Heart left ventricle (tissue), 16 donors: ENCODE measurements at places on chromosomes 4 and X.

- DNase-seq, result no peak
Observed at GRCh38 chr4:74293558-74293957, 14.7 kb upstream of the EPGN start.

- no peak for DNase-seq
Observed at GRCh38 chrX:70398899-70399298, 24.2 kb upstream of the GDPD2 start.

DNA sequence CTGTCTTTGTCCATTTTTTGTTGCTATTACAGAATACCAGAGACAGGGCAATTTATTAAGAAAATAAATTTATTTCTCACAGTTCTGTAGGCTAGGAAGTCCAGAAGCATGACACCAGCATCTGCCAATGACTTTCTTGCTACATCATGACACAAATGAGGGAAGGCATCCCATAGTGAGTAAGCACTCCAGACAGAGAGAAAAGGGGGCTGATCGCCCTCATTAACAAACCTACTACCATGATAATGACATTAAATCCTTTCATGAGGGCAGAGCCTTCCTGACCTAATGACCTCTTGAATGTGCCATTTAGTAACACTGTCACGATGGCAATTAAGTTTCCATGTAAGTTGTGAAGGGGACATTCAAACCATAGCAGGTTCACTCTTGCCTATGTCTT is 20.1 kb downstream of the CCDC149 start:
- no peak for DNase-seq

DNA sequence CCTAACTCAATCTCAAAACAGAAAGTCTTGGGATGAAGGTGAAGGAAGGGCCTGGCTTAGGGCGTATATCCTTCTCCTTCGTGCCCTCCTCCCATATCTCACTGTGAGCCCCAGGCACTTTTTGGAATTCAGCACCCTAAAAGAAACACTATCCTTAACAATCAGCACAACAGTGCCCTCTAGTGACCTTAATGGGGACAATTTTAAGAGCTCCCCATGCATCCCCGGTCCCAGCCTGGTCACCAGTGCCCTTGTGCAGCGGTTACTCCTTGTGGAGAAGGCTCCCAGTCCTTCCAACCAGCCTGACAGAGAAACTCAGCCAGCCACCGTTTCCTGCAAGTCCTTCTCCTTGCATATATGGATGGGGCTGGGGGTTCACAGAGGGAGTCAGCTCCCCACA is 4.2 kb downstream of the PAK3 start:
- no peak for DNase-seq

DNA sequence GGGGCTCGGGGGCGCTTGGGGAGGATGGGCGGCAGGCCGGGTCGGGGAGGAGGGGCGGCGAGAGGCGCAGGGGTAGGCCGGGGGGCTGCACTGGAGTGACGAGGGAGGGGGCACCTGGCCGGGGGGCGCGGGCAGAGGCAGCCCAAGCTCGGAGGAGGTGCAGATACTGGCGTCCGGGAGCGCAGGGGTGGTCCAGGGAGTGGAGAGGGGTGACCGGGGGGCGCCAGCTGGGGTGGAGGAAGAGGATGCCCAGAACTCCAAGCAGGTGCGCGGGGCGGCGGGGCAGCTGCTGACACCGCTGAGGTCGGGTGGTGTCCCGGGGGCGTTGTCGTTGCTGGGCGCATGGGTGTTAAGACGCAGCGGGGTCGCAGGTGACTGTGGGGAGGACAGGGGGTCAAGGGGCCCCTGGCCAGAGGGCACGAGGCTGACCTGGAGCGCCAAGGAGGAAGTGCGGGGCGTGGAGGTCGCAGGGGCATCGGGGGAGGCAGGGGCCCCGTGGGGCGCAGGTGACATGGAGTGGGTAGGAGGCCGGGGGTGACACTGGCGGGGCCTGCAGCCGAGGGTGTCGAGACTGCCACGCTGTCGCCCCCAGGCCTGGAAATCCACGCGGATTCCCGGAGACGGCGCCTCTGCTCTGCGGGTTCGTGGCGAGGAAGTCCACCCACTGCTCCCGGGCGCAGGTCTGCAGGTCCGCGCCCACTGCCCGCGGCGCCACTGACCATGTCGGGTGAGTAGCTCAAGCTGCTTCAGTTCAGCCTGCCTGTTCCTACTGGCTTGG is 928 bp downstream of the GYG2 start:
- DNase-seq, result no peak

- DNase-seq, result no peak
Observed at GRCh38 chrX:96971812-96972211, 88.1 kb downstream of the RPA4 start.

- DNase-seq, result no peak
Observed at GRCh38 chr4:164304101-164304639, 449.8 kb upstream of the SMIM31 start.

DNA sequence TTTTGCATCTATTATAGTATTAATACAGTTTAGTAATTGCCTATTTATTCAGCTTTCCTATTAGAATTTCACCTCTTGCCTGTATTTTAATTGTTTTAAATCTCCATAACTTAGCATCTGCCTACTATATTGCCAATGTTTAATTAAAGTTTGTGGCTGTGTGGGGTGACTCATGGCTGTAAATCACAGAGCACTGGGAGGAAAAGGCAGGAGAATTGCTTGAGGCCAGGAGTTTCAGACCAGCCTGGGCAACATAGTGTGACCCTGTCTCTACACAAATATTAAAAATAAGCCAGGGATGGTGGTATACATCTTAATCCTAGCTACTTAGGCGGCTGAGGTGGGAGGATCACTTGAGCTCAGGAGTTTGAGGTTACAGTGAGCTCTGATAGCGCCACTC is 14.5 kb upstream of the CCSER1 start:
- DNase-seq, result no peak

GRCh38 chr4:36348403-36348938 is 67.1 kb downstream of the DTHD1 start:
- no peak for DNase-seq

- no peak for DNase-seq
Observed at GRCh38 chrX:9528498-9528897, 63.6 kb downstream of the TBL1X start.

DNA sequence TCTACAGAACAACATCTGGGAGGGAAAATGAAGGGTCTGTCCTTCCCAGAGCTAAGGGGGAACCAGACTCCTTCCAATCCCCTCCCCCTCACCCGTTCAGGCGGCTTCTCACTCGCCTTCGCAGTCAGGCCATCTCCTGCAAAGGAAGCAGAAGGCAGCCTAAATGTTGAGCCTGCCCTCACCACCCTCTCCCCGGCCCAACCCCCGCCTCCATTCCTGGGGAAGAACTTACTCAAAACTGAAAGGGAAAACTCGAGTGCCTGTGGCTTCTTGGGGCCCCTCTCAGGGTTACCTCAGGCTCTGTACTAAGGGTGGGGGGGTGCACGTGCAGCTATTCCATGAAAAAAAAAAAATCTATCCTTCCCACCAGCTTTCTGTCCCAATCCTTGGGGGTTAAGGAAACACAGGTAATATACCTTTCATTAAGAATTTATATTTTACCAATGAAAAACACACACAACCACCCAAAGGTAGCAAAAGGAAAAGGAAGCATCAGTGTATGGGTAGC is 2.4 kb downstream of the ZMYM3 start:
- DNase-seq, result no peak

DNA sequence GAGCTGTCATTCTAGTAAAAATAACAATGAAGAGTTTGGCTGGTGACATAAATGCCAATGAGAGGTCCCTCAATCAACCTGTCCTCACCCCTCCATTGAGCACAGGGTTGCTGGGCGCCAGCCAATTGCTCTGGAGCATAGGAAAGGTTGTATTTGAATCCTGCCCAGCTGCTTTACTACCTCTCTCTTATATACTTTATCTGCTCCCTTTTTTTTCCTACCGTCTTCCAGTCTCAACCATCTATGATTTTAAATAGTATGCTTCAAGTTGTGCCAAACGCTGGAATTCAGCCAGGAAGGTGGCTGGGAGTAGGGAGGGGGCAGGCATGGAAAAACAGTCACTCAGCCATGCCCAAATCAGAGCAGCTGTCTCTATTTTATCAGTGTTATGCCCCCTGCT is 153.8 kb downstream of the NR3C2 start:
- peak; percentile 73 for DNase-seq

GRCh38 chrX:17788956-17789562 is 51.8 kb downstream of the SCML1 start:
- no peak for DNase-seq

DNA sequence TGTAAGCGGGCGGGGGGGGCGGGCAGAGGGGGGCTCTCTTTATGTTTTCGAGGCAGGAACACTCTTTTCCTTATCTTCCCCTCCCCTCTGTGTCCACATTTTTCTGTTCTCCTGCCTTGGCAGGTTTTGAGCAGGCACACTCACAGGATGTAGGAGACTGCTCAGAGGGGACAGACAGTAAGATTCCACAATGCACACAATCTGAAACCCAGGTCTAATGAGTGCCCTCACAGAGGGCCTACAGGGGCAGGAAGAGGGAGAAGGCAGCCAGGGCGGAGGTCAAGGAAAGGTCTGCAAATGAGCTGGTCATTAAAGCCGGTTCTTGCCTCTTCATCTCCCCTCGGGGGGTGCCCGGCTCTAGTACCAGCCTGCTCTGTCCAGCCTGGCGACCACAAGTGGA is 106.1 kb upstream of the ATP6AP2 start:
- DNase-seq, result no peak

- DNase-seq, result no peak
Observed at GRCh38 chr4:39699687-39700409, 1.9 kb downstream of the UBE2K start.

- DNase-seq, result no peak
Observed at GRCh38 chr4:120714417-120715010, 208.0 kb downstream of the PRDM5 start.

DNA sequence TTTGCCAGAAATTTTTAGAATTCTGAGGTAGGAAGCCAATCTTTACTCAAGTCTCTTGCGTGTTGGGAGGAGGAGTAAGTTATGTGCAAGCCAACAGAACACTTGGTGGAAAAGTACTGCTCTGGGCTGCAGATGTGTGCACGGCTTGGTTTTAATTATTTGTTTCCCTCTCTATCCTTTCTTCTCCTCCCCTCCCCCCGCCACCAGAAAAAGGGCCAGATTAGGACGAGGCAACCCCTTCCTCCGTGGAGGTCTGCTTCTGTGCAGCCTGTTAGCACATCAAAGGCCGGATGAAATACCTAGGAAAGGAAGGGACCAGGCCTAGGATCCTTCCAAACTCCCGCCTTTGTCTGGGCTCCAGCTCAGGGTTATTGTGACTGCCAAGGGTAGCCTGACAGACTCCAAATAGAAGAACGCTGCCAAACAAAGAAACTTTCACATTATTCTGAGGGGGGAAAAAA is 1.0 kb upstream of the PGRMC1 start:
- DNase-seq, result peak; percentile 8

- DNase-seq, result no peak
Observed at GRCh38 chr4:89249716-89250361, 57.8 kb downstream of the GPRIN3 start.

- DNase-seq, result no peak
Observed at GRCh38 chr4:101355246-101355645, 7.9 kb upstream of the PPP3CA start.

- DNase-seq, result no peak
Observed at GRCh38 chr4:186669735-186670134, 53.9 kb downstream of the FAT1 start.

- DNase-seq, result no peak
Observed at GRCh38 chrX:31268359-31268758, 196.5 kb upstream of the FTHL17 start.

DNA sequence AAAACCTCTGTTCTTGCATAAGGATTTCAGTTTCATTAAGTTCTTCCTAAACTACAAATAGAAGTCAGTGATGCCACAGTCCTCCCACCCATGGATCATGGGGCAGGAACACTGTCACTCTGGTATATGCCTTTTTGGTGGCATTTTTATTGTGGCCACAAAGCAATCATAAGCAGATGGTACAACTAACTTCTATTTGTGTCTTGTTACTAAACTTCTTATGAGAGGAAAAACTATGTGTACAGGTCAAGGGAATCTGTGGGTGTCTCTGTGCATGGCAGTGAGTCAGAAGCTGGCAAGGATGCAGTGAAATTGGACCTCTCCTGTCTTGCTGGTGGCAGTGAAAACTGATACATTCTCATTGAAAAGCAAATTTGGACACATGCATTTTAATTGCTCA is 245.0 kb upstream of the GPC4 start:
- no peak for DNase-seq

DNA sequence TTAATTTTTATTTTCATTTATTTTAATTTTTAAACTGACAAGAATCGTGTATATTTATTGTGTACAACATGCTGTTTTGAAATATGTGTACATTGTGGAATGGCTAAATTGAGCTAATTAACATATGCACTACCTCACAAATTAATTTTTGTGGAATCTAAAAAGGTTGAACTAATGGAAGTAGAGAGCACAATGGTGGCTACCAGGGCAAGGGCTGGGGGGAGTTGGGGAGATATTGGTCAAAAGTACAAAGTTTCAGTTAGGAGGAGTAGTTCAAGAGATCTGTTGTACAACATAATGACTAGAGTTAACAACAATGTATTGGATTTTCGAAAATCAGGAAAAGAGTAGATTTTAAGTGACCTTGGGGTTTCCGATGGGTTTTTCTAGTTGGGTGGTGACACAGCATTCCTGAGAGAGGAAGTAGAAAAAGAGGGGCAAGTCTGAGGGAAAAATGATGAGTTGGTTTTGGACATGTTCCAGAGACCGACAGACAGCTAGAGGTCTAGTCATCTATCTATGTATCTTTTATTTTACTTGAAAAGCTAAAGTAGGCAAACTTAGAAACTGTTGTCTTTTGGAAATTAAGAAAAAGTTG is 23.2 kb downstream of the APOO start:
- no peak for DNase-seq

- no peak for DNase-seq
Observed at GRCh38 chr4:39587881-39588280, 50.8 kb downstream of the SMIM14 start.

DNA sequence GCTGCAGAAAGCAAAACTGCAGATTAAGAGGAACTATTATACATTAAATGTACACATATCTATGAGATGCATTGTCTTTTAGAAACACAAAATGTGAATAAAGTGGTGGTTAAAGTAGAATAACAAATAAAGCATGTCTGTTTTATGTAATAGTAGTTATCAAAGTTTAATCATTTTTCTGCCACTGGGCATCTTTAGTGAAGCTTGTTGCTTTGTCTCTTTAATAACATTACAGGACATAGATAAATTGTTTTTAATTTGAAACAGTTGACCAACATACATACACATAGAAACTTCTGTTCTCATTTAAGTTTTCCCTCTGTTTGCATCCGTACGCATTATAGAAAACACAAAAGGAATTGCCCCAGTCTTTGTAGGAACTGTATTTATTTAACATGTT is 1700.0 kb upstream of the ADGRL3 start:
- no peak for DNase-seq

GRCh38 chrX:153690466-153690865 is 2.7 kb downstream of the SLC6A8 start:
- no peak for DNase-seq

DNA sequence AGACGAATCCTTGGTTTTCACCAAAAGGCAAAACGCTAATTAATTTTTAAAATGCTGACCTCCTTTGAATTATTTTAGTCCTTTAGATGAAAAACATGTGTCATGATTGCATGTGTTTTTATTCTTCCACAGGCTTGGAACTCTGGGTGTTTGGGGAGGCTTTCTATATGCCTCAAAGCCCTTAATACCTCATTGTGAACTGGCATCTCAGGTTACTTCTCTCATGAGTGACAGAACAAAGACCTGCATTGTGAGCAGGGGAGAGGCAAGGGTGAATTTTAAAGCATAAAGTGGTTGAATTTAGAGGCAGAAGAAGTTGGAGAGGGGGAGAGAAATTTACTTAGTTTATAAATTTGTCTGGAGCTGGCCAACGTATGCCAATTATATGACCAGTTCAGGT is 119.5 kb downstream of the ARSF start:
- DNase-seq, result no peak

GRCh38 chrX:30618160-30618765 is 35.0 kb upstream of the GK start:
- DNase-seq, result no peak
